ENCODE measurements at places on chromosomes 11 and 22.

DNA sequence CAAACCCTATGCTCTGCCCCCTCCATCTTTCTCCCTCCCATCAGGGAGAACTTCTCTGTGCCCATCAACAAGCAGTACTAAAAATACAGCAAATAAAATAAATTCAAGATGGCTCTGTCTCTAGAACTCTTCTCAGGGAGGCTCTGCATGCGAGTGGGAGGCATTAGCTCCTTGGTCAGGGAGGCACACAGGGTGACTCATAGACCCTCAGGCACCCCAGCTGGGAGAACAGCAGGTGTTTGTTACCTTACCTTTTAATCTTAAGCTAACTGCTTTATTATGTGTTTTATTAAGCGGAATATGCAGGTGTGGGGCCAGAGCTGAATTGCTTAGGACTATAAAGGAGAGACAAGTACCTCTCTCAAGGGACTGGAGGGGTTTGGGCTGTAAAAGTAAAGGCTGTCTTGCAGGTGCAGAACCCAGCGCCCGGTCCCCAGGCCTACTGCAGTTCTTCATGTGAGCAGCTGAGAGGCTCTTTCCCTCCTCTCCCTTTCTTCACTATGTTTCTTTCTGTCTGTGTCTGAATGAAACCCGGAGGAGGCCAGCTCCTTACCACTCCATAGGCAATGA is 20.8 kb downstream of the CSNK2A3 start:
- DNase-seq: no peak

DNA sequence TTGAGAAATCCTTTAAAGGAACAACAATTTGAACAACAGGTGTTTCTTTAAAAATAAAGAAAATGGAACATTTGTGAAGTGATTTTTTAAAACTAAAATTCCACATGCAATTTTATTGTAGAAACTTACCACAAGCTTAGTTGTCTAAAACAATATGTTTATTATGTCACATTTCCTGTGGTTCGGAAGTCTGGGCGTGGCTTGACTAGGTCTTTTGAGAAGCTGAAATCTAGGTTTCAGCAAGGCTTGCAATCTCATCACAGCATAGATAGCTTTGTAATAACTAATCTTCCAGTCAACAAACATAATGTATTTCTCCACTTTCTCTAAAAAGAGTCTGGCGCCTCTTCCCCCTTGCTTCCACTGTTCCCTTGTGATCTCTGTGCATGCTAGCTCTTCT is 27.0 kb downstream of the MS4A6A start:
- DNase-seq: no peak

- DNase-seq: no peak
Measured at GRCh38 chr11:33324302-33324985, 67.3 kb downstream of the HIPK3 start.

DNA sequence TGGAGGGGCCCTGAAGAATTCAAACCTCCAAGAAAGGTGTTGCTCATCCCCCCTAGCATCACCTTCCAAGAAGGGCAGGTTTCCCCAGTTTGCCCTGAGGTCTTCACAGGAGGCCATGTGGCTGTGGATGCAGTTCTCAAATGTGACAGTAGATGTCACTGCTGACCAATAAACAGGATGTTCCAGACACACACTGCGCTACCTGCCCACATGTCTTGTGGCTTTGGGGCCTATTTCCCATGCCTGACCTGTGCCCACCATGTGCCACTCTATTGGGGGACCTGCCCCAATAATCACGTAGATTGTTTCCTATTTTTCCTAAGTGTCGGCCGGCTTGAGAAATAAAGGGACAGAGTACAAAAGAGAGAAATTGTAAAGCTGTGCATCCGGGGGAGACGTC is 4.5 kb downstream of the GSTT2 start:
- DNase-seq: no peak

DNA sequence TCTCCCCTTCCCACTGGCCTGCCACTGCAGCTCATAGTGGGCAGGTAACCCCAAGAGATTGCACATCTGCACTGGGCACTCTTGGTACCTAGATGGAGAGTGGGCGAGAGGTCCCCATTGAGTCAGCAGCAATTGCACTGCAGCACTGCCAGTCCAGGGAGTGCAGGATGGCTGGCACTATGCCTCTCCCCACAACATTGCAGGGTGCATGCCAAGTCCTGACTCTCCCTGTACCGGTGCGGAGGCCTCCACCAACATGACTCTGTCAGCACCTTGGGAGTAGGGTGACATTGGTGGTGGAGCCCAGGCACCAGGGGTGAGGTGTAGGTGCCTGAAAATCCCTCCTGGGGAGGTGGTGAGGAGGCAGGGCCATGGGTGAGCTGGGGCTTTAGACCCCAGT is 82.2 kb downstream of the TRAF6 start:
- no peak for DNase-seq

DNA sequence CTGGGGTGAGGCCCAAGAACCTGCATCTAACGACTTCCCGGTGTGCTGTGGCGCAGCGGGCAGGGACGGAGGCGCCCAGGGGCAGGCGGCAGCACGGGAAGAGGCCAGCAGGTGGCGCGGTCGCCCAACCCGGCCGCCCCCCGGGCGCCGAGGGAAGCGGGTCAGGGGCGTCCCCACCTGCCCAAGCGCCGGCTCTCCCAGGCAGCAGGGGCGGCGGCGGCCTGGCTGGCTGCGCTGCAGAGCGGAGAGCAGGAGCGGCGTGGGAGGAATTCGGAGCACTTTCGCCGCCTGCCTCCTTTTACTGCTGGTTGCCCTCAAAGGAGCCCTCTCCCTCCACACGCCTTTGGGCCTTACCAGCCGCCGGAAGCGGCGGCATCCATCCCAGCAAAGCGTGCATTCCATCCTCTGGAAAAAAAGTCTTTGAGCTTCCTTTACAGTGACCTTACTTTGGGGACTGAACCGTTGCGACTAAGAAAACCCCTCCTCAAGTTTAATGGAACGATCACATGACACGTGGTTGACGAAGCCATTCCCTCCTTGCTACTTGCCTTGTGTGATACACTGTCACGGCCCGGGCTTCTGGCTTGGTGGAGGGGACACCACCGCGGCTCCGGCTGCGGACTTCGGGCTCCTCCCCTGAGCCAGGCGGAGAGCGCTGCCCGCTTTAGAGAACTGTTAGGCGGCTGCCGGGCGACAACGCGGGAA is 106.8 kb upstream of the CLMP start:
- no peak for DNase-seq

DNA sequence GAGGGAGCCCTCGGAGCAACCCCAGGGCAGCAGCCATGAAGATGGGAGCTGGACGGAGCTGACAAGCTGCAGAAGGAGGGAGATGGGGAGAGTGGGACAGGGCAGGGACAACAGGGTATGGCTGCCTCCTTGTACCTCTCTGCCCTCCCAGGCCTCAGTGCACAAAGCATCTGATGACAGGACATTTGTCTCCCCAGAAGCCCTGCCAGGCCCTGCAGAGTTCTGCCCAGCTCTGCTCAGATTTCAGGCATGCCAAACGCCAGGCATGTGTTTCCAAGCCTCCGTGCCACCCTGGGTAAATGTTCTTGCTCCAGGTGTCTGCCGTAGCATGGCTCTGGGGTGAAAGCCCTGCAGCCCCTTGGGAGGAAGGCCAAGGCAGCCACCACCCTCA is 1.1 kb upstream of the IFITM10 start:
- DNase-seq: no peak

DNA sequence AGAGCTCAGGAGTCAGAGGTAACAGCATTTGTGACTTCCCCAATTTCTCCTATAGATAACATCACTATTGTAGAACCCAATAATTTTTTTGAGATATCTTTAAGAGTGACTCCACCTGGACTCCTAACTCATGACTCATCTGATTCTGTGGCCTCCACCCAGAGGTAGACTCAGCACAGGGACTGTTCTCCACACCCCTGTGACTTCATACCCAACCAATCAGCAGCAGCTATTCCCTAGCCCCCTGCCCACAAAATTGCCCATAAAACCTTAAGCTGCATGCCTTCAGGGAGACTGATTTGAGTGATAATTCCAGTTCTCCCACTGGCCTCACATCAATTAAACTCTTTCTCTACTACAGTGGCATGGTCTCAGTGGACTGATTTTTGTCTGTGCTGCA is 475.4 kb upstream of the FAT3 start:
- DNase-seq: no peak

DNA sequence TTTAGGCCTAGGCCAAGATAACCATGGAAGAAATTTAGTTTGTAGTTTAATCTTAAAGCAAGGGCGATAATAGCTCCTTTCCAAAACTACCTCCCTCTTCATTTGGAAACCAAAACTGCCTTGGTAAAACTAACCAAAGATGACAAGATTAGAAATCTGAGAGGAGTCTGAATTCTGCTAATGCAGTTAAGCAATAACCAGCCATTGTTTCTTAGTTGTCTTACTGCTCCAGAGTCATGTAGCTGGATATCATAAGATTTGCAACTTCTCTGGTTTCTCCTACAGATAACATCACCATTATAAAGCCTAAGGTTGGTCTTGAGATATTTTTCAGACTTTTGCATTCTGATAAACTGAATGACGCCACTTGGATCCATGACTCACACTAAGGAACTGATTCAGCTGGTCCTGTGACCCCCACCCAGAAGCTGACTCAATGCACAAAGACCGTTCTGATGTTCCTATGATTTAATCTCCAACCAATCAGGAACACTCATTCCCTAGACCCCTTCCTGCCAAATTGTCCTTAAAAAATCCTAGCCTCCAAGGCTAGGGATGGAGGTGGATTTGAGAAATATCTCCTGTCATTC is 200.8 kb downstream of the LUZP2 start:
- DNase-seq: no peak

GRCh38 chr11:23308041-23308440 is 447.8 kb upstream of the CCDC179 start:
- DNase-seq: no peak

- no peak for DNase-seq
Measured at GRCh38 chr22:36745301-36745995, 30.5 kb downstream of the IFT27 start.

GRCh38 chr22:24952837-24953383 is 394 bp downstream of the KIAA1671 start:
- no peak for DNase-seq

- DNase-seq: no peak
Measured at GRCh38 chr11:7571640-7572000, 57.8 kb downstream of the PPFIBP2 start.

DNA sequence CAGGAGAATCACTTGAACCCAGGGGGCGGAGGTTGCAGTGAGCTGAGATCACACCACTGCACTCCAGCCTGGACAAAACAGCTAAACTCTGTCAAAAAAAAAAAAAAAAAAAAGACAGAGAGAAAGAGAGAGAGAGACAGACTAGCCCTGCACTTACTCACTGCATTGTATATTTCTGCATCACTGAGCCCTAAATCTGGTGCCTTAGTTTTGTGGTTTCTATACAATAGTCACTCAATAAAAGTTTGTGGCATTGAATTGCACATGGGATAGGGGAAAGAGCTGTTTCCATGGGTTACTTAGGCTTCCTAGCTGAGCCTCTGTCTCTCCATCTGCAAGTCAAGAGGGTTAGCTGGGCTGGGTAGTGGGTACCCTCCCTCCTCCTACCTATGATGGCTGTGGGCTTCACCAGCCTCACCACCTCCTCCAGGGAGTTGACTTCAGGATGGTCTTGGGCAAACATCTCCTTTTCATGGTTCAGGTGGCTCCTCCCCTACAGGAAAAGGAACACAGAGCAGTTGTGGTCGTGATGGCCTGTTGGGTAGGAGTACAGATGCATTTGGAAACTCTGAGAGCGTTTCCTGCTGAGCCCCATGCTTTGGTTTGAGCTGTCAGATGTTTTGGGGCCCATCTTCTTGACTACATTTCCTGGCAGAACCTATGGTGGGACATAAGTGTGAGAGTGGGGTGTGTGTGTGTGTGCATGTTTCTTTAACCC is 73.2 kb downstream of the CCDC81 start:
- DNase-seq: no peak

DNA sequence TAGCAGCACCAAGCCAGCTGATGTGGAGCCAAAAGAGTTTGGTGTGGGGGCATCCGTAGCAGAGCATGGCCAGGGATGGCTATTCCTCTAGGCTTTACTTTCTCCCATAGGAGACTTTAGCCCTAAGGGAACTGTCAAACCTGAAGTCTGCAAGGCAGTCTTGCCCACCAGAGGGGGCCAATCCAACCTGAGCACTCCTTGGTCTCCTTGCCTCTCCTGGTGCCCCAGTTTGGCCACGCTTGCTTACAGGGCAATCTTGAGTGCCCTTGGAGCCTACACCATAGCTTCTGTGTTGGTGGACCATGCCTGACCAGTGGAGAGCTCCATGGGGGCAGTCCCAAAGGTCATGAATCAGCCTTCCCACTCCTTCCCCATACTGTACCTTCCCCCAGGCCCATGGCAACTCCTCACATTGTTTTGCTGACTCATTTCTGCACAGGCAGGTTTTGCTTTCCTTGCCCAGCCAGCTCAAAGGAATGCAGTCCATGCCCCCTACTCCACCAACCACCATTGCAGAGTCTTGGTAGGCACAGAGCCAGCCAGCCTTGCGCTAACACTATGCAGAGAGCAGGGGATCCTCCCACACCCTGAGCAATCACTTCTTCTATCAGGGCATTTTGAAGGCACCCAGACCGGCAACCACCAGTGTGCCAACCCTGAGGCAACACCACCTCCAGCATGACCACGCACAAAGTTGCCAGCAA is 1421.2 kb upstream of the RAG2 start:
- no peak for DNase-seq

DNA sequence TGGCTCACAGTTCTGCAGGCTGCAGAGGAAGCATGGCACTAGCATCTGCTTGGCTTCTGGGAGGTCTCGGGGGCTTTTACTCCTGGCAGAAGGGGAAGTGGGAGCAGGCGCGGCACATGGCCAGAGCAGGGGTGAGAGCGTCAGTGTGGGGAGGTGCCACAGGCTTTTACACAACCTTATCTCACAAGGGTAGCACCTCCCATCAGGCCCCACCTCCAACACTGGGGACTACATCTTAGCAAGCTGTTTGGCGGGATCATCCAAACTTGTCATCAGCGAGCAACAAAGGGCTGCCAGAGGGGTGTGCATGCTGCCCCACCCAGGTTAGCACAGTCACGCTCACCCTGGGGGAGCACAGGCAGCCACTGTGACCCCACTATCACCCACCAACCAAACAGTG is 18.9 kb upstream of the YPEL1 start:
- DNase-seq: no peak

DNA sequence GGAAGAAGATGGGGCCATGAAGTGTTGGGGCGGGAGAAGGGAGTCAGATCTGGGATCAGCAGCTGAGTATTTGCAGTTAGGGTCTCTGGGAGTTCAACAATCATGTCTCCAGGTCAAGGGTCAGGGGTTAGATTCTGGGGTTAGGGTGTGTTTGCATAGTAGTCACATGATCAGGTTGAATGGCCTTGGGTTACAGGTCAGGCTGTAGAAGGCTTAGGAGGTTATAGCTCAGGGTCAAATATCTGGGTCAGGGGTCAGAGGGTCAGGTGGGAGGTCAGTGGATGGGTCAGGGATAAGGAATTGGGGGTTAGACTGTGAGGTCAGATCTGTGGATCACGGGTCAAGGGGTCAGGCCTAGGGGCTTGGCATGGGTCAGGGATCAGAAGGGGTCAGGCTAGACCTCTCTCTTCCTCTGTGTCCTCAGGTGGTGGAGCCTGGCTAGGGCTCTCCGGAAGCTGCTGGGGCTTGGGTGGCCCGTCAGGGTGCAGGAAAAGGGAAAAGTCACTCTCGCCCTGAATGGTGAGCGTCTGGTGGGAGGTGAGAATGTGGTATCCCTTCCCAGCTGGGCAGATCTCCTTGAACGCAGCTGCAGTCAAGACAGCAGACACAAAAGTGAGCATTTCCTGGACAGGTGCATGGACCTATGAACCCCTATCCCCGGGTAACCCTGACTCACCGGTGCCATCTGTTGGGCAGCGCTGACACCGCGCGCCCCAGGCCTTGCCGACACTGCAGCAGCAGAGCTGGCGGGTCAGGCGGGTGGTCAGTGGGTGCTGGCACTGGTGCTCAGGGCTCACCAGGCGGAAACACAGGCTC is 6.4 kb downstream of the LTBP3 start:
- no peak for DNase-seq

- DNase-seq: no peak
Measured at GRCh38 chr22:31447337-31447736, 42.3 kb downstream of the EIF4ENIF1 start.
